WTC11 (cell line): ENCODE measurements at places on chromosomes 5 and 9.

- DNase-seq, result no peak
Measured at GRCh38 chr5:11863911-11864310, 40.3 kb downstream of the CTNND2 start.

- DNase-seq, result no peak
Measured at GRCh38 chr5:90096415-90097081, 313.0 kb downstream of the CETN3 start.

- DNase-seq, result peak; percentile 82
Measured at GRCh38 chr9:136644593-136645351, 17.9 kb upstream of the EGFL7 start.

DNA sequence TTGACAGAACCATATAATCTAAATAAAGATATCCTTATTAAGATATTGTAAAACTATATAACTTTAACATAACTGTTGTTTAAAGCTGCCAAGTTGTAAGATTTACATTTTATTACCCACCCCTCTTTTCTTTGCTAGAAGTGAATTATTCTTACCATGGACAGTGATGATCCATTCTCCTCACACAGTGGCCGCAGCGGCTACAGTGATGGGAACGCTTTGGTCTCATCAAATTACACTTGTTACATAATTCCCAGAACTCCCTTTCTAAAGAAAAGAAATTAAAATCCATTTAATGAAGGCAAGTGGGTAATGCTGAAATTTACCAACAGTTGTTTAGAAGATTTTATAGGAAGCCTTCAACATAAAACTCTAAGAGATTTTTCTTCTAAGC lies 31.2 kb downstream of the ZDHHC21 start:
- no peak for DNase-seq

DNA sequence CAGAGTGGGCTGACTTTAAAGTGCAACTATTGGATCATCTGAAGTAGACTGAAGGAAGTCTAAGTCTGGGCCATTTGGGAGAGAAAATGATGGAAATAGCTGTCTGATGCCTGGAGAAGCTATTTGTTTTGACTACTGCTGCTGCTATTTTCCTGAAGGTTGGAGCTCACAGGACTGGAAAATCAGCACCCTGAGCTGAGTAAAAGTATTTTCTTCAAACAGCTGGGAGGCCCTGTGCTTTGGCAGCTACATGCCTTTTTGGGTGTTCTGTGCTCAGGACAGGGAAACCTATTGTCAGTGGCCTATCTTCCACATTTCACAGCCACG lies 302.6 kb downstream of the ENC1 start:
- no peak for DNase-seq

DNA sequence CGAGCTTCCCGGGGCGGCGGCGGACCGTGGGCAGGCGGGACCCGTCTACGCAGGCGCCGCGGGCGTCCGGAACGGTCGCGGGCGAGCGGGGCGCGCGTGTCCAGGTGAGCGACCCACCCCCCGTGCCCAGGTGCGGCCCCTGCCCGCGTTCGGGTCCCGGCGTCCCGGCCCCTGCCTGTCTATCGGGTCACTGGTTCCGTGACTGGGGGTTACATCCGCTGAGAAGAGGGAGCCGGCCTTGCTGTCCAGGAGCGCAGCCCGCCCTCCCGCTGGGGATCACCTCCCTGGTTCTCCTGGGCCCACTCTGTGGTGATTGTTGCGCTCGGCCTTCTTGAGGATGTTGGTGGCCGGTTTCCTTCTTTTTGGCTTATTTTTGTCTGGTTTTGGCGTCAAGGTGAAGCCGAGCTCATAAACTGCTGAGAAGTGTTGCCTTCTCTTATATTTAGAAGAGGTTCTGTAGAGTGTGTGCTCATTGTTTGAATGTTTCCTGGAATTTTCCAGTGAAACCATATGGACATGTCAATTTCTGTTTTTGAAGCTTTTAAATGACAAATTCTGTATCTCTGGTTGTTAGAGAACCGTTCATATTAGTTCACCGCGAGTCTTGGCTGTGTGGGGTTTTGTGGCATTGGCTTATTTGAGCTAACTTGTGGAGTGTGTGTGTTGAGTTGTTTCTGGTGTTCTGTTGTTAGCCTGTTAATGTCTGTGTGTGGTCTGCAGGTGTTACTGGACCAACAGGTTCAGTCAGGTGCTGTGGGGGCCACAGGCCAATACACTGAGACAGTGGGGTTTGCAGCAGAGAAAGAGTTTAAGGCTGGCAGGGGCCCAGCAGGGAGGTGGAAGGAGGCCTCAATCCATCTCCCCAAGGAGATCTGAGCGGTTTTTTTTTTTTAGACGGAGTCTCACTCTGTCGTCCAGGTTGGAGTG lies 621 bp downstream of the CEP72 start:
- DNase-seq, result no peak

GRCh38 chr9:100216178-100216787 lies 117.2 kb downstream of the INVS start:
- DNase-seq, result peak; percentile 83

DNA sequence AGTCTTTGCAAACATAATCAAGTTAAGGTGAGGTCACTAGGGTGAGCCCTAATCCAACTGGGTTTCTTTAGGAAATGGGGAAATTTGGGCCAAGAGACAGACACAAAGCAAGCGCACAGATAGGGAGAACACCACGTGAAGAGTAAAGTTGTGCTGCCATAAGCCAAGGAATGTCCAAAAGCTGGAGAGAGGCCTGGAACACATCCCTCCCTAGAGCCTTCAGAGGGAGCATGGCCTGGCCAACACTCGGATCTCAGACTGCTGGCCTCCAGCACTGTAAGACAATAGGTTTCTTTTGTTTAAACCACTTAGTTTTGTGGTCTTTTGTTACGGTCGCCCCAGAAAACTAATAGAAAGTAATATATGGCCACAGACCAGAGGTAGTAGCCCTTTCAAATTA lies 8.1 kb upstream of the ROR2 start:
- no peak for DNase-seq

- DNase-seq, result no peak
Measured at GRCh38 chr5:55820488-55820887, 30.7 kb upstream of the IL31RA start.

- DNase-seq, result no peak
Measured at GRCh38 chr9:132671620-132672412, 1.6 kb downstream of the GTF3C4 start.

DNA sequence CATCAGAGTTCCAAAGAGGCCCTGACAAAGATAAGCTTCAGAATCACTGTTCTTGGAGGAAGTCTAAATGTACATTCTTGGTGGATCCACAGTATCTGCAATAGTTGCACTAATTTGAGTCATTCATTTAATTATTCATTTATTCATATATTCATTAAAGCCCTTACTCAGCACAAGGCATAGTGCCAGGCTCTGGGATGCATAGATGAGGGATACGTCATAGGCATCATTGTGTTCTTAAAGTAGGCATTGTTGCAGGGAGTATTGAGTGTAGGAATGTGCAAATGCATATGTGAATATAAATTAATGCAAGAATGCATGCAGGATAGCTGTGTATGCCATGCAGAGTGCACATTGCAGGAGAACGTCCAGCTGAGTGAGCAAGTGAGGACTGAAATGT lies 100.7 kb downstream of the DRD1 start:
- no peak for DNase-seq

DNA sequence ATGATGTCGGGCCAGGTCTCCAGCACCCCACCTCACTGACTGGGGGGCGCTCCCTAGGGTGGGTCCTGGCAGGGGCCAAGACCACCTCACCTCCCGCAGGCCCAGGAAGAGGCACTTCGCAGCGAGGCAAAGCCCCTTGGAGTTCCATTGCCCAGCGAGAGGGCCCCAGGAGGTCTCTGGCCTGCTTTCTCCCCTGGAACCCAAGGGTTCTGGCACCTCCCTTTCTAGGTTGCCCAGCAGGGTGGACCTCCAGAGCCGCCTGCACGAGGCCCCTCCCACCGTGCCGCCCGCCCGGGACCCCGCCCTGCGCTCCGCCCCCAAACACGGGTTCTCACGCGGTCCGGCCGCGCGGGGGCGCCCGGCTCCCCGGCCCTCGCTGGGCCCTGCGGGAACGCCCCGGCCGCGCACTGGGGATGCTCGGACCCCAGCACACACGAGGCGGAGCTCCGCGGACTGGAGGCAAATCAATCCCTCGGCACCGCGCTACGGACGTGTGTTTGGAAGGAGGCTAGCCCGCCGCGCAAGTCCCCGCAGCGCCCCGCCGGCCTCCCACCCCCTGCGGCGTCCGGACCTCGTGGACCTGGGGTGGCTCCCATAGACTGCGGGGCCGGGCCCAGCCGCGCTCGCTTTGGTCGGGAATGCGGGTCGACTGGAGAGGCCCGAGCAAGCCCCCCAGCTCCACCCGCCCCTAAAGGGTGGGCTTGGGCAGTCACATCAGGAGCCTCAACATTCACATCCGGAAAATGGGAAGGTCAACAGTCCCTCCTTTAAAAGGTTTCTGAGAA lies 99.5 kb upstream of the LMX1B start:
- peak; percentile 86 for DNase-seq

- DNase-seq, result no peak
Measured at GRCh38 chr5:15551113-15551504, 51.1 kb downstream of the FBXL7 start.

DNA sequence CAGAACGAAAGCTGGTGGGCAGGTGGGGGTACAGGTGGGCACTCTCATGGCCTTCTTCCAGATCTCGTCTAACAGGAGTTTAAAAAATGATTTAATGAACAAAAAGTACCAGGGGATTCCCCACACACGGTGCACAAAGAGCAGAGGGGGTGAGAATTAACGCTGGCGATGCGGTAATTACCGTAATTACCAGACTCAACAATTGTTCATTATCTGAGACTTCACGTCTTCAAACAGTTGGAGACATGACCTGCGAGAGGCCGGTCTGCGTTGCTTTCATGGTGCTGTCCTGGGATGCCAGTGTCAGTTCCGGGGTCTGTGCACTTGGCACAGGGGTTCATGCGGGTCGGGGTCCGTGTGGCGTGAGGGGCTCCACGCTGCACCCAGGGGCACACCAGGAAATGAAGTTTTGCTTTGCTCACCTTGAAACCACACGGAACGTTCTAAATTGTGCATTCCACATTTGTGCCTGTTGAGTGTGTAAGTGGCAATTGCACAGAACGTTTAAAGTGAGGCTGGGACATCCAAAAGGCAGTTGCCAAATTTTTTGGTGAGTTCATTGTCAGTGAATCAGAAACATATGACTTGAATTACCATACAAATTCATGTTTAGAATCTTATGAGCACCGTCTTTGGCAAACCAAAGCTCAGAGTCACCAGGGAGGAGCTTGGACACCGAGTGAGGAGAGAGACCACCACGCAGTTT lies 256.4 kb upstream of the IRX1 start:
- DNase-seq, result no peak

GRCh38 chr5:95241-95980 lies 3.4 kb downstream of the PLEKHG4B start:
- no peak for DNase-seq
